ENCODE measurements at places on chromosomes 6 and 20. TPM values are rescaled to one million over a fixed set of nuclear protein-coding genes. Genes with fewer than 3 reads are reported as not detected.
A peak's percentile ranks its signal among the peaks of the same experiment; 100 is the strongest.

- DNase-seq = no peak
Observed at GRCh38 chr6:99225172-99225571, 124.3 kb downstream of the FAXC start.

- no peak for DNase-seq
Observed at GRCh38 chr6:168611691-168612090, 170.7 kb downstream of the SMOC2 start.

DNA sequence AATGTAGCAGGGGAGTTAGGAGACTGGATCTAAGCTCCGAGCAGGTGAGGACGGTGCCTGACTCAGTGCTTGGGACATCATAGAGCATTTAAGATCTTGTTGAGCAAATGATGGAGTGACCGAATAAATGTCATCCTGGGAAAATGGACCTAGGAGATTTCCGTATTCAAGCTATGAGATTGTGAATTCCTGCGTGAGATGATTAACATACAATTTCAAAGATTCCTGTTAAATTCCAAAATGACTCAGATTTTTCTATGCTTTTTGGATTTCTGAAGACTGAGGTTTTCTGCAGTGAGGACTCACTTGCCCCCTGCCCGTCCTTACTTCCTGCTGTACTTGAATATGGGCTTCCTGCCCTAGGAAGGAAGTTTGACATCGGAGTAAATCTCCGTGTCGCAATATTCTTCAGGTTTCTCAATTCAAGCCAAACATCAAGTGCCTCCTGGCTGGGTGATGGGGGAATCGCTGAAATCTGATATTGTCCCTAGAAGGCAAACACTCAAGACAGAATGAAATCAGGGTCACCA, 5.2 kb downstream of the SYTL3 start:
- peak; percentile 83 for DNase-seq

DNA sequence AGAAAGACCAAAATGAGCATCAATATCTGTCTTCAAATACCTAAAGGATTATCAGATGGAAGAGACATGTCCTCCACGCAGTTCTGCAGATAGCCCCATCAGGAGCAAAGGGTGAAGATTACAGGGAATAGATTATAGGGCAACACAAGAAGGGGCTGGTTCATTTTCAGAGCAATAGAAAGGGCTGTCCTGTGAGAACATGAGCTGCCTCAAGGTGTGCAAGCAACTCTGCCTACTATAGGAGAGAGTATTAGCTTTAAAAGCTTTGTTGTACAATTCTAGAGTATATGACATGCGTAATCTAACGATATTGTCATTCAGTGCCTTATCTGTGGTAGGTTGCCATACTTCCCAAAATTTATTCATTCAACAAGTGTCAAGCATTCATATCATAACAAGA, 112.7 kb downstream of the NRSN1 start:
- no peak for DNase-seq

- no peak for DNase-seq
Observed at GRCh38 chr20:760751-761417, 7.4 kb downstream of the SLC52A3 start.

DNA sequence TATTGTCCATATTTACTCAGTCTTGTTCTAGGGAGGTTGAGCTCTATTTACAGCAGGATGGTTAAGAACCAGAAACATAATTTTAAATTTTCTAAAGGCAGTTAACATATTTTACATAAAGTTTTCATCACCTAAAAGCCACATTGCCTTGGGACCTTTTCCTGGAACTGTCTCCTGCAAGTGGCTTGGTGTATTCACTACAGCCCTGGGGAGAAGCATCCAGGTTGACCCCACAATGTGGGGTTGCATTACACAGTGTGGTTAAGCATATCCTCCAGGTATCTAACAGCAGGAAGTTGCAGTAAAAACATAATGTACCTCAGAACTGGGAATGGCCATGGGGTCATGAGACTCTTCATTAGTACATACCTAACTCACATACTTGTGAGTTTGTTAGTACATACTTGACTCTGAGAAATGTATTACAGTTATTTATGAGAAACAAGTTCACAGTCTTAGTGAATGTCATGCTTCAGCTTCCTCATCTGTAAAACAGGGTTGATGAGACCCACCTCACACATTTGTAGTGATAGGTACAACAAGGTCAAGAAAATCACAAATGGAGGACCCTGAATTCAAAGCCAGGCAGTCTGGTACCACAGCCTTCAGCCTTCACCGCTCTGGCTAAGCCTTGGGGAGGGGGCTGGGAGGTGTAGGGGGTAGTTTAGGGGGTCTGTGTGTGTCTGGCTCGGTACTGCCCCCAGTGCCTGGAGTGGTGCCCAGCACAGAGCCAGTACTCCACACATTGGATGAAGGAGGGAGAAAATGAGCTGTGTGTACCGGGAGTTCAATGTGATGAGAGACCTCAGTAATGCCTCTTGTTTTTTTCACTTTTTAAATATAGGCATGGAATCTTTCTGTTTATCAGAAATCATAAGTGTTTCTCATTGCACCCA, 52.9 kb downstream of the KAT14 start:
- DNase-seq = no peak

GRCh38 chr6:122033564-122034181, 365.8 kb upstream of the HSF2 start:
- DNase-seq = peak; percentile 74

GRCh38 chr6:158475344-158476302, 84.3 kb upstream of the TMEM181 start:
- DNase-seq = peak; percentile 79

DNA sequence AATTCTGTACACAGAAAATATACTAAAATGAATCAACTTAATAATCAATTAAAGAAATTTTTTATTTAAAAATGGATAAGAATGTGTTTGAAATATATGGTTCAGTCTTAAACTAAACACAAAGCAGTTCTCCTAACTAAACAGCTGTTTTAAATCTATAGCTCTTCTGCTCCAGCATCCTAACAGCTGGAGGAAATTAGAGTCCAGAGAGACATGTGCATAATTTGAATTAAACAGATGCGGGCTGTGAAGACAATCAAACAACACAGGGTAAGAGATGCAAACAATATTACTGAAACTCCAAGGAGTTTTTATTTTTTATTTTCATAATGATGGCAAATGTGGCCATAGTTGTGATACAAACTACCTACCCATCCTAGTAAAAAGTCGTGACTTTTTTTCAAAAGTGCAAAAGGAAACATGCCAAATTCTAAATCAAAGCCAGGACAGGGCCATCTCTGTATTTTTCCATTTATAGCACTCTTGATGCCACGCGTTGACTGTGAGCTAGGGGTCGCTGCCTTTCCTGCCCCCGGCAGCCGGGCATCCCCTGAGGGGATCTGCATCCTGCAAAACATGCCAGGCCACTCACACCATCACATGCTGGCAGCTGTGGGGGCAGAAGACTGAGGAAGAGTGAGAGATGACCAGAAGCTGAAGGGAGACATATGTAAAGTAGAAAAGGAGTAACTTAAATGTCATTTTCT, 310.6 kb downstream of the PRKN start:
- DNase-seq = no peak

DNA sequence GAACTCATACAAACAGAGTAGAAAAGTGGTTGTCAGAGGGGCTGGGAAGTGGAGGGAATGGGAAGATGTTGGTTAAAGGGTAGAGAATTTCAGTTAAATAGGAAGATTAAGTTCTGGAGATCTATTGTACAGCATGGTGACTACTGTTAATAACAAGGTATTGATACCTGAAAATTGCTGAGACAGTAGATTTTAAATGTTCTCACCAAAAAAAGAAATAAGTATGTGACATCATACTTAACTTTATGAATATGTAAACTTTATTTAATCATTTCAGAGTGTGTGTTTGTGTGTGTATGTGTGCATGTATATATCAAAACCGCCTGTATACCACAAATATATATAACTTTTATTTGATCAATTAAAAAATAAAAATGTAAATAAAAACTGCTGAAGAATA, 896.4 kb downstream of the TFAP2A start:
- DNase-seq = no peak

DNA sequence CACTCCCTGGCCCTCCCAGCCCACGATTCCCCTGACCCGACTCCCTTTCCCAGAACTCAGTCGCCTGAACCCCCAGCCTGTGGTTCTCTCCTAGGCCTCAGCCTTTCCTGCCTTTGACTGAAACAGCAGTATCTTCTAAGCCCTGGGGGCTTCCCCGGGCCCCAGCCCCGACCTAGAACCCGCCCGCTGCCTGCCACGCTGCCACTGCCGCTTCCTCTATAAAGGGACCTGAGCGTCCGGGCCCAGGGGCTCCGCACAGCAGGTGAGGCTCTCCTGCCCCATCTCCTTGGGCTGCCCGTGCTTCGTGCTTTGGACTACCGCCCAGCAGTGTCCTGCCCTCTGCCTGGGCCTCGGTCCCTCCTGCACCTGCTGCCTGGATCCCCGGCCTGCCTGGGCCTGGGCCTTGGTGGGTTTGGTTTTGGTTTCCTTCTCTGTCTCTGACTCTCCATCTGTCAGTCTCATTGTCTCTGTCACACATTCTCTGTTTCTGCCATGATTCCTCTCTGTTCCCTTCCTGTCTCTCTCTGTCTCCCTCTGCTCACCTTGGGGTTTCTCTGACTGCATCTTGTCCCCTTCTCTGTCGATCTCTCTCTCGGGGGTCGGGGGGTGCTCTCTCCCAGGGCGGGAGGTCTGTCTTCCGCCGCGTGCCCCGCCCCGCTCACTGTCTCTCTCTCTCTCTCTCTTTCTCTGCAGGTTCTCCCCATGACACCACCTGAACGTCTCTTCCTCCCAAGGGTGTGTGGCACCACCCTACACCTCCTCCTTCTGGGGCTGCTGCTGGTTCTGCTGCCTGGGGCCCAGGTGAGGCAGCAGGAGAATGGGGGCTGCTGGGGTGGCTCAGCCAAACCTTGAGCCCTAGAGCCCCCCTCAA, at the start of gene LTA:
Gene LTA (plus strand): TSS at position 249 of the 871 bp plus-strand sequence. CDS start 454 bp downstream, at position 703.
- no peak for DNase-seq

DNA sequence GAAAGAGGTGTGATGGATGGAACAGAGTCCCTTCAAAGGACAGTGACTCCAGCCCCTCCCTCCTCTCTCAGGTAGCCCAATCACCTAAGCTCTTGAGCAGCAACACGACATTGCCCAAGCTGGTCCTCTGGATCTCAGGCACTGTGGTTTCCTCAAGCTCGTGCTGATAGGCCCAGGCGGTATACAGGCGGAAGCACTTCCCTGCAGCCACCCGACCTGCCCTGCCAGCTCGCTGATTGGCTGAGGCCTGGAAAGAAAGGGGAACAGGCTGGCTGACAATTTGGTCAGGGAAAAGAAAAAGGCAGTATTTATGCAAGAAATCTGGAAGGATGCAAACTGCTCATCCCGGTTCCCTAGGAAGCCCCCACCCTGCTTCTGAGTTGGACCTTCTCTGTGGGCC, 9.6 kb downstream of the C6orf136 start:
- no peak for DNase-seq

DNA sequence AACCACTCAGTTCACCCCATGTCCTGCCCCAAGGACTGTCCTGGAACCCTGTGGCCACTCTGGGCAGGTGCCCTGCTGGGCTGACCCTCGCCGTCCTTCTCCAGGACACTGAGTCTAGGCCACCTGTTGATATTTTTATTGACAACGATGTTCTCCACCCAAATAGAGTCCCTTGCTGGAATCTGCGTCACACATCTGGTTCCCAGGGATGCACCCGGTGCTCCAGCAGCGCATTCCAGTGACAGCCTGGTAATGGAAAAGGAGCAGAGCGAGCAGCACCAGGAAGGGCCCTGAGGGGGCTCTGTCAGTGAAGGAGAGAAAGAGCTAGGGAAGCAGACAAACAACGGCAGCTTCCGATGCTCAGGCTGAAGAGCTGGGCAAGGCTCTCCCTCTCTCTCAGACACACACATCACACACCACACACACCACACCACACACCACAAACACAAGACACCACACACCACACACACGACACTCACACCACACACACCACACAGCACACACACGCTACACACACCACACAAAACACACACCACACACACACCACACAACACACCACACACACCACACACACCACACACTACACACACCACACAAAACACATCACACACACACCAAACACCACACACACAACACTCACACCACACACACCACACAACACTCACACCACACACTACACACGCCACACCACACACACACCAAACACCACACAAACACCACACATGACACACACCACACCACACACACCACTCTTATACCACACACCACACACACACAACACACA, 117.9 kb upstream of the THBS2 start:
- DNase-seq = peak; percentile 23

DNA sequence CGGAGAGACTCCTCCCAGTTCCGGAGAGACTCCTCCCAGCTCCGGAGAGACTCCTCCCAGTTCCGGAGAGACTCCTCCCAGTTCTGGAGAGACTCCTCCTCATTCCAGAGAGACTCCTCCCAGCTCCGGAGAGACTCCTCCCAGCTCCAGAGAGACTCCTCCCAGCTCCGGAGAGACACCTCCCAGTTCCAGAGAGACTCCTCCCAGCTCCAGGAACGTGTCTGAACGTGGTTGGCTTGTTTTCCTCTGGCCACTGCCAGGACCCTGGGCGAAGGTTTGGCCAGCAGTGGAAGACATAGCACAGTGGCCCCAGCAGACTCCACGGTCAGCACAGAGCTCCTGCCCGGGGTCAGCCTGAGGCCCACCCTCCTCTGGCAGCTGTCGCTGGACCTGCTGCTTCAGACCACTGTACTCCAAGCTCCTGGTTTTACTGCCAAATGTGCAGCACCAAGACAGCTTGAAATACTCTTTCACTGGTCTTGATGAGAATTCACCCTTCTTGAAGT, 122.3 kb upstream of the AFDN start:
- DNase-seq = no peak

- DNase-seq = peak; percentile 43
Observed at GRCh38 chr6:111888928-111889695, 15.9 kb upstream of the FYN start.

GRCh38 chr6:74871757-74872156, 334.1 kb downstream of the COL12A1 start:
- no peak for DNase-seq

GRCh38 chr6:157714153-157714490, 108.9 kb upstream of the SNX9 start:
- peak; percentile 42 for DNase-seq

GRCh38 chr20:61436667-61437279, 184.7 kb downstream of the CDH4 start:
- DNase-seq = peak; percentile 98

GRCh38 chr6:36999061-36999750, 6.2 kb upstream of the FGD2 start:
- no peak for DNase-seq

DNA sequence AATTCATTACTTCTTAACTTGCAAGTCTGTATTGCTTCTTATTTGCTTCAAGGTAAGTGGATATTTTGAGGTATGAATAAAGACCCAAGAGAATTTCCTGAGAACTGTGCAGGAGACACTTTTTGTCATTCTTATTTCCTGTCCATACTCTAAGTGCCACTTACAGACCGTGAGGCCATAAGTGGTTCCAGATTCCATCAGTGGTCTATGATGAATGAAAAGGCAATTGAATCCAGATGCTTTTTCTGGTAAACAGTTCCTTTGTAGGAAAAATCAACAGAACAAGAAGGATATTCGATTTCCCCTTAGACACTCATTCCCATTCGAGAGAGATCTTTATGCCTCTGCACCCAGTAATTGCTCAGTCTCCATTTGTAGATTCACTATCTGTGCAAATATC, 58.3 kb upstream of the PDE10A start:
- DNase-seq = no peak

PRICKLE4 gene
- 0.19 TPM for polyA plus RNA-seq

GPR6 gene
- not detected for polyA plus RNA-seq

CRISP3 gene
- not detected for polyA plus RNA-seq

GNMT gene
- 0.06 TPM for polyA plus RNA-seq

TAAR6 gene
- not detected for polyA plus RNA-seq

ABHD16B gene
- polyA plus RNA-seq = not detected

CNPY3 gene
- polyA plus RNA-seq = 38.8 TPM

APCDD1L gene
- polyA plus RNA-seq = 0.18 TPM

MPIG6B gene
- not detected for polyA plus RNA-seq

MYMX gene
- polyA plus RNA-seq = not detected

OPRM1 gene
- not detected for polyA plus RNA-seq
